ENCODE measurements at places on chromosomes 2 and 18.

DNA sequence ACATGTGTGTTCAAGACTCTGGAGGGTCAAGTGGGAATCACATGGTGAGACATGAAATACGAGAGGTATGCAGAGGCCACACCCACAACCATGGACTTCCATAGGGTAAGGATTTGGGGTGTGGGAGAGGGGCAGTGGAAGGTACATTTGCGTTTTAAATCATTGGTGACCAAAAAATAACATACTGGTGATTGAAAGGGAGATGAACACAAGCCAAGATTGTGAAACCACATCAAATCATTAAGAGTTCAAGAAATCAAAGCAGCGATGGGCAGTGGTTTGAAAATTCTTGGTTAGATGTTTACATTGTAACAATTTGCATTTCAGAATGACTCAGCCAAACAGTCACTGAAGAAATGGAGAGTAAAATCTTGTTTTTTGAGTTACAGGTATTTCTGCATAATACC lies 1.9 kb upstream of the CABYR start:
- no peak for DNase-seq

DNA sequence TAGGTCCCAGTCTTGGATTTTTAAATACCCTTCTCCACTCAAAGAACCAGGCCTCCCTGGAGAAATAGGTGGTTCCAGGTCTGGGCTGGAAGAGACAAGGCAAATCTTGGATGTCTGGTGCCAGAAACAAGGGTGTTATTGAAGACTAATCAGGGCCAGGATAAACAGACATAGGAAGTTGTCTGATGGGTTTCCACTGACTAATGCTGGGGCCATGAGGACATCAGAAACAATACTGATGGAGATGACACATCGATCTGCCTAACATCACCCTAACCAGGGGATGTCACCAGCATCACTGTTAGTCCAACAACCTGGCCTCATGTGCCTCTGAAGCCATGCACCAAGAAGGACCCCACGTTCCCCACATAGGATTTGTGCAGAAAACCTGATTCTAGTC lies 42.5 kb upstream of the GLI2 start:
- no peak for DNase-seq

- no peak for DNase-seq
Observed at GRCh38 chr2:223267160-223267951, 215.4 kb downstream of the KCNE4 start.

- no peak for DNase-seq
Observed at GRCh38 chr2:20538308-20539132, 91.6 kb downstream of the RHOB start.

DNA sequence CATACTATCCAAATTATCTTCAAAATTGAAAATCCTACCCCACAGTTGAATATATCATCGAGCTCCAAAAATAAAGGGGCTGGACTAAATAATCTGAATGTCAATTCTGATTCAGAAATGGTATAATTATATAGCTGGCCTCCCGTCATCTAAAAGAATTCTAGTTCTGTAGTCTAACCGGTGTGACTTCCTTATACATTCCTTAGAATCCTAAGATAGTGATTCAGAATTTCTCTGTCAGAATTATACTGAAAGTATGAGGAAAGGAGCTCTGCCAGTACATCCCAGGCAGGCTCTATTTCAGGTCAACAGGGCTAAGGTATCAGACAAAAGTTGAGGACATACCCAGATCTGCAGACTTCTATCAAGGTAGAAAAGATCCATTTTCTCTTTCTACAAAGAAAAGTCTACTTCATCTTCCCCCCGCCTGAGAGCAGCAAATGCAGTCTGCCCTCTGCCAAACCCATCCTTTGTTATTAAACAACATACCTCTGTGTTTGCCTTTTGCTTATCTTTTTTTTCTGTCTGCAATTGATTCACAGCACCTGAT lies 128.5 kb downstream of the METTL4 start:
- peak; percentile 23 for DNase-seq
